ENCODE measurements at places on chromosomes 7 and 10.

- no peak for DNase-seq
Observed at GRCh38 chr7:42986213-42986612, 54.0 kb downstream of the MRPL32 start.

DNA sequence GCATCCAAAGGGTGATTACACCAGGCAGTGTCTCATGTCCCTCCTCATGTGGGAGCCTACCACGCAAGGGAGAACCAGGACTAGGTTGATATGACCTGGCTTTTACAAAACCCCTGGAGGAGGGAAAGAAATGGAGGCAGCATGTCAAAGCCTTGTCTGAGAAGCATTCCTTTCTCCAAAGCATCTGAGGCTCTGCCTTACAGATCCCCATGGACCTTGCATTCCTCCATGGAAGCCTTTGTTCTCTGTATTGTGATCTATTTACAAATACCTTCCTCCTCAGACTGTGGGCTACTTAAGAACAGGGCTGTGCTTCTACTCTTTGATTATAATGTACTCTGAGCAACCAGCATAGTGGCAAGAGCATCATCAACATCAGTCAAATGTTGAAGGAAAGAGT is 197.0 kb downstream of the PLXNA4 start:
- no peak for DNase-seq

GRCh38 chr10:119133949-119134348 is 30.0 kb downstream of the DENND10 start:
- DNase-seq: no peak

- peak; percentile 36 for DNase-seq
Observed at GRCh38 chr10:110501142-110501937, 3.6 kb downstream of the DUSP5 start.

- DNase-seq: no peak
Observed at GRCh38 chr10:128928231-128928836, 538.7 kb upstream of the MGMT start.

- DNase-seq: no peak
Observed at GRCh38 chr7:141714571-141714970, 6.4 kb downstream of the WEE2 start.

DNA sequence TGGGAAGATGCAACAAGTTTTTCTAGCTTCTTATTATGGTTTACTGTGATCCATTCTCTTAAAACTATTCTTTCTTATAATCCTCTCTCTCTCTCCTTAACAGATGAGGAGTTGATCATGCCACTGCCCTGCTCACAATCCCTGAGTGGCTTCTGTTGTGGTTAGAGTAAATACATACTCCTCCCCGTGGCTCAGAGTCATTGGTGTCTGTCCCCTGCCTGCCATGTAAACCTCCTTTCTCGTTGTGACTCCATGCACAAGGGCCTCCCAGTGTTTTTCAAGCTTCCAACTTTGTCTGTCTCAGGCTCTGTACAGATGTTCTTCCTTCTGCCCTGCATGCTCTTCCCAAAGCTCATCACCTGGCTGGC is 20.4 kb downstream of the CCNY start:
- no peak for DNase-seq

GRCh38 chr10:5317547-5318107 is 47.1 kb upstream of the UCN3 start:
- DNase-seq: no peak

DNA sequence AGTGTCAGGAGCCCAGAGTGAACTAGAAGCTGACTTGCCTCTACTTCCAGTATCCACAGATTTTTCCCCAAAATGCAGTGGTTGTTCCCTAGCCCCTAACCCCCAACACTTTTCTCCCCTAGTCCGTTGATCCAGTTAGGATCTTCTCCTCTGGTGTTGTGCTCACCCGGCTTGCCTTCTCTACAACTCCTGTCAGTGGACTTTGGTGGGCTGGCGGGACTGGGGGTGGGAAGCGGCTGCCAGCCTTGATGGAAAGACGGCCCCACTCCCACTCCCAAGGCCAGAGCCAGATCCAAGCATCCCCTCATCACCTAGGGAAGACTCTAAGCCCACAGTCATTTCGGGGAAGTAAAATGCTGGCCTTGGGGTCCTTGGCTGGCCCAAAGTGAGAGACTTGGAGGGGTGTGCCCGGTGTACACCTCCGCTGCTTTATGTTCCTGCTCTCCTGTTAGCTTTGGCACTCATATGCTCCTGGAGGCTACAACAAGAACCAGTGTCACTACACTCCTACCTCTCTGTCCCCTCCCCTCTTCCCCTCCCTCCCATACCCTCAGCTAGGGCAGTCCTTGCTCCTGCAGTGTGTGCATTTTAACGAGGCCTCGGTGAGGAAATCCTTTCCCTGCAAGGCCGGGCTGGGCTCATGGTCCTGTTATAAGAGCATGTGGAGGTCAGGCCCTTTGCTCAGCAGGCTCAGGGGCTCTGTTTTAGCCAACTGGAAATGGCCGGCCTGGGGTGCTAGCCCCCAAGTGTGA is 930 bp upstream of the HOXA10 start:
- no peak for DNase-seq

DNA sequence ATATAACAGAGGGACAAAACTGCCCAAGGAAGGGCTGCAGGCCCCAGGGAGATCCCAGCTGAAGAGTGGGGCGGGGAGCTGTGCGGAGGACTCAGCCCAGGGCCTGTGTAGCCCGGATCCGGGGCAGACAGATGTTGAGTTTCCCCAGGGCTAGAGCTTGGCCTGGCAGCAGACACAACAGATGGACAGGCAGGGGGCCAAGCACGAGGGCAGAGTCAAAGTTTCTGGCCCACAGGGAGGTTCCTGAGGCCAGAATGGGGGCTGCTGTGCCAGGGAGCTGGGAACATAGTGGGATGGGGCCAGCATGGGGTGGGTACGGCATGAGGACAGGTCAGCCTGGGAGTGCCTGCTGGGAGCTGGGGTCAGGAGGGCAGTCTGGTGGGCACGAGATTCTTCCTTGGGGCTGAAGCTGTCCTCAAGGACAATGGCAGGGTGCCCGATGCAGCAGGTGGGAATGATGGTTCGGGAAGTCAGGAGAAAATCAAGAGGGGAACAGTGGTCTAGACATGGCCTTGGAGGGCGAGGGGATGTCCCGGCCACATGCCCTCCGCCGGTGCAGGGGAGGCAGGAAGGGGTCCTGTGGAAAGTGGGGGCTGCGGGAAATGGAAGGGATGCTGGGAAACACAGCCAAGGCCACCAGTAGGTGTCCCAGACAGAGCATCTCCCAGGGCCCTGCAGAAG is 519.1 kb upstream of the FOXK1 start:
- DNase-seq: no peak

- no peak for DNase-seq
Observed at GRCh38 chr7:149310990-149311573, 49.1 kb downstream of the ZNF783 start.

DNA sequence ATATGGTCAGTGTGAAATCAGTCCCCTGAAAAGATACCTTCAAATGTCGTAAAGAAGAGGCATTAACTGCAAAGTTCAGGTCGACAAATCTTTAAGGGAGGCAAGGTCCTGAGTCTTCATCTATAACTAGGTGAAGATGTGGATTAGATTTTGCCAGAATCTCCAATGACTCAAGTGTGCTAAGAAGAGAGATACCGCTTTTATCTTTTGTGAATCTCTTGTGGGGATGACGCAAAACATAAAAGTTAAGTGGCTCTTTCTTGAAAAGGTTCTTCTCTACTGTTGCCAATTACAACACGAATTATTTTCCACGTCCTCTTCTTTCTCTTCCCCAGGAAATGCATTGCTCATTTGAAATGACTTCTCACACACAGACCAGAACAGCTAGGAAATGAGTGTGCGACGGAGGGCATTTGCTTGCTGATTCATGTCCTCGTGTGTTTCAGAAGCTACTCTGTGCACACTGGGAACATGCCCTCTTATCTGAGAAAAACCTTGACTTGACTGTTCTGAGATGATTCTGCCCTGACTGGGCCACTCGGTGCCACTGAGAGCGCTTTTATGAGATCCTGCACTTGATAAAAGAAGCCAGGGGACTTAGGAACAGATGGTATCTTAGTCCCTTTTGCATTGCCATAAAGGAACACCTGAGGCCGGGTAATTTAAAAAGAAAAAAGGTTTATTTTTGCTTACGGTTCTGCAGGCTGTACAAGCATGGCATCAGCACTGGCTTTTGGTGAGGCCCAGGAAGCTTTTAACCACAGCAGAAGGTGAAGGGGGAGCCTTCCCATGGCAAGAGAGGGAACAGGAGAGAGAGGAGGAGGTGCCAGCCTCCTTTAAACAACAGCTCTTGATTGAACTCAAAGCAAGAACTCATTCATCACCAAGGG is 169.5 kb upstream of the PFKP start:
- no peak for DNase-seq

DNA sequence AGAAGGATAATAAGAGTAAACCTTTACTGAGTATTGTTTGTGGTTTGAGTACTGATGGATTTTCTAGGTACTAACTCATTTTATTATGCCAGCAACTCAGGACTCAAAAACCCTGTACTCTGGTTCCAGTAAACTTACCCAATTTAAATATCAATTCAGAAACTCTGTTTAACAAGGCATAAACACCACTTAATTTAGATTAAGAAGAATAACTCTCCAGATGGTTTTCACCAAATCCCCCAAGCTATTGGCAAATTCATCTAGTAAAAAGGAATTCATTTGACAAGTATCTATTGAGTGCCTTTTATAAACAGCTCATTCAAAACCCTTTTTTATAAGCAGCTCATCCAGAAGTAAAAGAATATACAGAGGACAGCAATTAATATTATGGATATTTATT is 572.4 kb downstream of the PHTF2 start:
- no peak for DNase-seq

GRCh38 chr7:10939237-10939910 is 34.3 kb upstream of the PHF14 start:
- no peak for DNase-seq

- DNase-seq: no peak
Observed at GRCh38 chr10:4894335-4894734, 68.3 kb downstream of the AKR1E2 start.

- no peak for DNase-seq
Observed at GRCh38 chr7:88314061-88314491, 7.4 kb upstream of the STEAP4 start.

DNA sequence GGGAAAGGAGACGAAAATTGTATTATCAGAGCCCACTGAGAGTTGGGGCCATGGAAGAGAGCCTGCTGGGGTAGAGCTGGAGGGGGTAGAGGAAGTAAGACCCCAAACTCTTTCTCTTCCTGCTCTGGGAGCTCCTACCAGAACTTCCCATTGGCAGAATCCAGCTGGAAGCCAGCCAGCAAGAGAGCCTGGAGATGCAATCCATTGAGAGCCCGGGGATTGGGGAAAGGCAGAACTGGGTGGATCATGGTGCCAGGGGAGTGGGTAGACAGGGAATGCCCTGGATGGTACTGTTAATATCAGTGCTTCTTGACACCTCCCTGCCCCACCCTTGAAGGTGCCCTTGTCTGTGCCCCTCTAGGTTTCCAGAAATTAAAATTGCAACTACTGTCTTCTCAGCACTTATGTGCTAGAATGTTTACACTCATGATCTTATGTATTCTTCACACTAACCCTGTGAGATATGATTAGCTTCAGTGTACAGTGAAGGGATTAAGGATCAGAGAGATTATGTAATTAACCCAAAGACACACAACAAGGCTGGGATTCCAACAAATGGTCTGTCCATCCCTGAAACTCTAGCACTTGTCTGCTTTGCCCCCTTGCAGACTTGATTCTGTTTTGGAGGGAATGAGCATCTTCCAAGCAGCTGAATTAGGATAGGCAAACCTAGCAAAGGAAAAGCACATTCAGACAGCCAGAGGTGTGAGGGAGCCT is 154.1 kb downstream of the C10orf105 start:
- no peak for DNase-seq

DNA sequence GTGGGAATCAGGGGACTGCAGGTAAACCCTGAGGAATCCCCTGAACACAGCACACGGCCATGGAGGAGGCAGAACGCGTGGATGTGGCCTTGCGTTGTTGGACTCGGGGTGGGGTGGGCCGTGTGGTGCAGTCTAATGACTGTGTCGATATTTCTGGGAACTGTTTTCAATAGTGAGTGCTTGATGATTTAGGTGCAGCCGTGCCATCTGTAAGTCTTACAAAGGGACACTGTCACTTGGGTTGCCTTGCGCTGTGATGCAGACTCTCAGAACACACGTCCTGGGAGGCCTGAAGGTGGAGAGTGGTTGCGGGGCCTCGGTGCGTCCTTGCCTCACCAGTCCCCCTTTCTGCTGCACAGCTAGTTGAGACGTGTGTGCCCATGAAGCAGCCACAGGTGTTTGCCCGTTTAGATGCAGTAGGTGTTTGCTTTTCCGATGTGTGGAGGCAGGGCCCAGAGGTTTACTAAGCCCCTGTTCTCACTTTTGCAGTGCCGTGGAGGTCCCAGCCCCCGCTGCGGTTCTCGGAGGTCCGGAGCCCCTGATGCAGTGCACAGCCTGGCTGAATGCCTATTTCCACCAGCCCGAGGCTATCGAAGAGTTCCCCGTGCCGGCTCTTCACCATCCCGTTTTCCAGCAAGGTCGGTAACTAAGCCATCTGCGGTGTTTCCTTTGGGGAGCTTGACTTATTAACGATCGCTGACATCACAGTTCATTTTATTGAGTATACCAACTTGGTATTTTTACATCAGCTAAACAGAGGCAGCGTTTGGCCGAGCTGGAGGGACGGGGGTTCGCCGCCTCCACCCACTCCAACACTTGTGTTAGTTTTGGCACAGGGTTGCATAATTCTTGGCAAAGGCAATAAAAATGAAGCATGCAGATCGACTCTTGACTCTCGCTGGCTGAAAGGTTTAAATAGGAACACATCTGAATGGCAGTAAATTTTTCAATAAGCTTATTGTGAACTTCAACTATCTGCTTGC is 240.7 kb downstream of the MGMT start:
- no peak for DNase-seq

DNA sequence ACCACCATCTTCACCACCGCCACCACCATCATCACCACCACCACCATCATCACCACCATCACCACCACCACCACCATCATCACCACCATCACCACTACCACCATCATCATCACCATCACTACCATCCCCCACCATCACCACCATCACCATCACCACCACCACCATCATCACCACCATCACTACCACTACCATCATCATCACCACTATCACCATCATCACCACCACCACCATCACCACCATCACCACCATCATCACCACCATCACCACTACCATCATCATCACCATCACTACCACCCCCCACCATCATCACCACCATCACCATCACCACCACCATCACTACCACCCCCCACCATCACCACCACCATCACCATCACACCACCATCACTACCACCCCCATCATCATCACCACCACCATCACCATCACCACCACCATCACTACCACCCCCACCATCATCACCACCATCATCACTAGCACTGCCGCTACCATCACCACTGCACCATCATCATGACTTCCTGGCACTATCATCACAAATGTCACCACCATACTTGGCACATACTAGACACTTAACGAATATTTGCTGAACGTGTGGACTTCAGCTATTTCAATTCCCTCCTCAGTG is 25.3 kb upstream of the FZD8 start:
- no peak for DNase-seq
